Stimulated activated CD4-positive, alpha-beta T cell treated with anti-CD3 and anti-CD28 coated beads, Interleukin-1b, Interleukin-23, amount 100 ng/mL, for 1 hour (primary cell): ENCODE measurements at places on chromosomes 6 and 20.

DNA sequence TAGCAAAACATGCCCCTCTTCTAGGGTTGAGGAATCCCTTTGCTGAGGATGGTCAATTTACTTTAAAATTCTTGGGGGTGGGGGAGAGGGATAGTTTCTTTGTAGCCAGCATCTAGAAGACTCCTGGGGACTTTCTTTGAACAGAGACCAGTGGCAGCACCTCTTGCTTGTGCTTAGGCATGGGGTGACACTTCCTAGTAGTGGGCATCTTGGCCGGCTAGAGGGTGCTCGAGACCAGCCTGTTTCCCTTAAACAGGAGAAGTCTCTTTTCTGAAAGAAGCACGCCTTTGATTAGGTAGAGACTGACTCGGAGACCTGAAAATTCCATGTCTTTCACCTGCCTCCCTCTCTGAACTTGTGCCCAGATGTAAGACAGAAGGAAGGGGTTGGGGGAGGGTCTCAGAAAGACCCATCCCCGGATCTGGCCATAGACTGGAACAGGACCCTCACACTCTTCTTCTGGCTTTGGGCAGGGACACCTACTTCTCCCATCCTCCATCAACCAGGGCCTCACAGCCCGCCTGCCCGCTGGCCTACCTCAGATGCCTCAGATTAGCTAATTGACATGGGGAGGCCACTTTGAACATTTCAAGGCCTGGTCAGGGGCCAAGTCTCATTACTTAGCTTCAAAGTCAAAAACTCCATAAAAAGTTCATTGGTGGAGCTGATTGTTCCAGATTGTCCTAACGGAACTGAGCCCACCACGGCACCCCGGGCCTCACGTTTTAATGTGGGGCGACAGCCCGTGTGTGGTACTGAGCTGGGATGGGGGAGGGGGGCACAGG is 172.2 kb downstream of the CDC5L start:
- DNase-seq = no peak

DNA sequence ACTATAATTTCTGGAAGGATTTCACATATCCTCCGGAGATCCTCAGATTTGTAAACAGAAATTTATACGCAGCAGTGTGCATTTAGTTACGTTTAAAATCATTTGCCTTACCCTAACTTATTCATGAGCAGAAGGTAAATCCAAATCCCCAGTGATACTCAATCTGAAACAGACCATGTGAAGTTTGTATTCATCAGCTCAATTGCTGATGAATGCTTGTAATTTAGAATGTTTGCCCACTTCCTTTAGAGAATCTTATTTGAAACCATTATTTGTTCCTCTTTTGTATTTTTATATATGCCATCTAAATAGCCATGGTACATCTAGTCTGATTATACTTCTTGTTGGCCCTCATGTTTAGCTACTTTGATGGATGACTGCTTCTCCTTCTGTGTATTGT is 15.4 kb downstream of the TAAR1 start:
- no peak for DNase-seq

DNA sequence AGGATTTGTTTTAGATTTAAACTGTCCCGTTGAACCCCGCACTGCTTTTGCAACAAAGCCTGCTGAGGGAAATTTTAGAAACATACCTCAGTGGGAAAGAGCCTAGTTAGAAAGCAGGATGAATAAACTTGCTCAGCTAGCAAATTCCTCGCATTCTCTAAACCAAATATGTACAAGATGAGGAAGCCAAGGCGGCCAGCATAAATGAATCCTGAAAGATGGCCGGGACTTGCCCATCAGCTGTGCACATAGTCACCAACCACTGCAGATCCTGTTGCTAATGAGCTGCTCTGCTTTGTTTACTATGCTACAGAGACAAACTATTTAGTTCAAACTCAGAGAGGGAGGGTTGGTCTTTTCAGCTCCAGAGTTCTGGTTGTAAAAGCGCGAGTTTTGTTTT is 49.0 kb downstream of the TMEM170B start:
- DNase-seq = no peak

GRCh38 chr20:58666702-58667101 is 15.6 kb downstream of the STX16 start:
- DNase-seq = no peak

GRCh38 chr6:142530566-142530965 is 228.8 kb downstream of the ADGRG6 start:
- no peak for DNase-seq

DNA sequence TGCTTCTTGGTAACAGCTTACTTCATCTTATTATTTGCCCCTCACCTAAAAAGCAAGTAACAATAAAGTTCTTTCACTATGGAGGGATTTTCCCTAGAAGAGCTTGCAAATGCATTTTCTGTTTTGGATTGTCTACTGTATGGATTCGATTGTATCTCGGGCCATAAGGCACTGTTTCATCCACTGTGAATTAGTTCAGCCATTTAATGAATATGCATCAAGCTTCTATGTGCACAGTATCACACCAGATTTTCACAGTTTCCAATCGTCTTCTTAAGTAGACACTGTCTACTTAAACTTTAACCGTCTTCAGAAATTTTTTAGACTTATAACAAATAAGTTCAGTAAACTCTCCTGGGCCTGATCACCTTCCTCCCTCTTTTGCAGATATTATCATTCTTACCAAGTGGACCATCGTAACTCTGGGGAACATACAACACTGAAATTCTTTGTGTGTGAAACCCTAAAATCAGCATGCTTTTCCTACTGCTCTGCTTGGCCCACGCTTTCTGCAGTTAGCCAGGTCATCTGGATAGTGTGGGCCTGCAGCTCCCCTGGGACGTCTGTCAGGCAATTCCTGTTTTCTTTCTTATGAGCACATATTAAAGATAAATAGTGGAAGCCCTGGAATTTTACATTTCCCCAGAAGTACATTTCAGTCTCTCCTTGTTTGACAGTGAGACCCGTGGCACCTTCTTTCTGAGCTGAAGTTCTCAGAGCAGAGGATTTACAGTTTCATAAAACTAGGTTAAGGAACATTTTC is 136.5 kb upstream of the PDE10A start:
- DNase-seq = no peak

GRCh38 chr6:38091613-38092012 is 272.1 kb downstream of the ZFAND3 start:
- no peak for DNase-seq

- no peak for DNase-seq
These were observed 21.2 kb upstream of the CCDC167 start for GRCh38 chr6:37520926-37521325.

- no peak for DNase-seq
These were observed 21.2 kb downstream of the MYLIP start for GRCh38 chr6:16150098-16150497.

- no peak for DNase-seq
These were observed 143.2 kb upstream of the SNX9 start for GRCh38 chr6:157679605-157680580.

- DNase-seq = no peak
These were observed 14.5 kb upstream of the COL12A1 start for GRCh38 chr6:75220357-75220756.

DNA sequence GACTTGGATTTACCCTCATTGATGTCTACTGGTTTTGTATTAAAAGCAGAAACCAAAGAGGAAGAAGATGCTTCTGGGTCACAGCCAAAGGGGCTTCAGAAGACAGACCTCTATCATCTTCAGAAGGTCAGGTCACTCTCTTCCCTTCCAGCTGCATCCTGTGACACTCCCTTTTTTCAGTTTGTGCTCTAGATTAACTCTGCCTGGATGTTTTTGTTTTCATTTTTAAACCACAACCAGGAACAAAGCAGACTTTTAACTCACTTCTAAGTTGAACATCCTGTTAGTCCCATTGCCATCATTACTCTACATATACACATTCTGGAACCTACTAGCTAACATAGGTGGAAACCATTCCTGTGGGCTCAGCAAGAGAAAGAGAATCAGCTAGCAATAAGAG is 45.2 kb downstream of the AKIRIN2 start:
- DNase-seq = no peak

DNA sequence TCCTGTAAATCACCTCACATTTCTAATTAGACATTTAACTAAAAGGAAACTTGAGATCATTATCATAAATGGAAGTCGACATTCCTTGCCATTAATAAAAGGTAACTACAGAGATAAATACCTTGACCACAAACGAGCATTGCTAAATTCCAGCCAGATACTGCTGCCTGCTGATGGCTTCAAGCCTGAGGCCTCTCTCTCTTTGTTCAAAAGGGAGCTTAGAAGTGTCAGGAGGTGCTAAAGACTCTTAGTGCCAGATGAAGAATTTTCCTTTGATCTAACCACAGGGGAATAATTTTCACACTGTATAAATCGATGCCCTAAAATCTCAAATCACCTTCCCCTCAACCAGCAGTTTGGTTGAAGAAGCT is 248.2 kb upstream of the PMEPA1 start:
- no peak for DNase-seq

- DNase-seq = no peak
These were observed 63.1 kb downstream of the SLX4IP start for GRCh38 chr20:10498200-10498599.

GRCh38 chr6:116365743-116366142 is 5.0 kb upstream of the DSE start:
- DNase-seq = no peak

GRCh38 chr6:111480988-111481822 is 1.8 kb downstream of the REV3L start:
- no peak for DNase-seq

GRCh38 chr20:3250091-3250504 is 11.1 kb upstream of the SLC4A11 start:
- DNase-seq = no peak

DNA sequence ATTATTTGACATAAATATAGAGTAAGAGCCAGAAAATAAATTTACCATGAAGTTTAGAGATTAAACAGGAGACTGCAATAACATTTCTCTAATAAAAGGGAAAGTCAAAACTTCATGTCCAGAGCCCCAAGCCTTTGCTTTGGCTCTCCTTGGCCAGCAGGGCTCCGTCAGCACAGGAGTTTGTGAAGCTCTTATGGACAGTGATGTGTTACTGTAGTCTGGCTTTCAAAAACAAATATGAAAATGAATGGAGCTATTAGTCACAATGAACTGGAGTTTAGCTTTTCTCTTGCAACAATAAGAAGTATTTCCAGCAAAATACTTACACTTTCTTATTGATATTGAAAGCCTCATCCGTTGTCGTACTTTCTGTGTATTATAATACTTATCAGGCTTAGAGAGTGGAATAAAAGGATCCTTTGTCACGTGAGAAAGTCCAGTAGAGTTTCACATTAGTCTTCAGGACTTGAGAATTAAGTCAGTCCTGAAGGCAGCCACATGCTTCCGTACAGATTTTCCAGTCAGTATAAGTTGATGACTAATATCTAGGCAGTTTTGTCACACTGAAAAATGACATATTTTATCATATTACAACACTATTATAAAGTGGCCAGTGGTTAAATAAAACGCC is 117.0 kb upstream of the PRL start:
- DNase-seq = no peak

GRCh38 chr20:17771206-17772004 is 71.6 kb downstream of the BANF2 start:
- DNase-seq = no peak

GRCh38 chr6:42295677-42296076 is 78.0 kb upstream of the MRPS10 start:
- no peak for DNase-seq

DNA sequence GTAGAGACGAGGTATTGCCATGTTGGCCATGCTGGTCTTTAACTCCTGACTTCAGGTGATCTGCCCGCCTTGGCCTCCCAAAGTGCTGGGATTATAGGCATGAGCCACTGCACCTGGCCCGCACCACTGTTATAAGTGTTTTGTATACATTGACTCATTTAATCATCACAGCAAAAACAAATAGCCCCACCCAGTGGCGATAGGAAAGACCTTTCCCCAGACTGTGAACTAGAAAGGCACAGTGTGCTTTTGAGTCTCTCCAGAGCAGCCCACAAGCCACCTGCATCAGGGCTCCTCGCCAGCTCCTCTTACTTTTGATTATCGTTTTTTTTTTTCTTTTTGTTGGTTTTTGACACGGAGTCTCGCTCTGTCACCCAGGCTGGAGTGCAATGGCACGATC is 27.9 kb upstream of the ZFP64 start:
- DNase-seq = no peak

DNA sequence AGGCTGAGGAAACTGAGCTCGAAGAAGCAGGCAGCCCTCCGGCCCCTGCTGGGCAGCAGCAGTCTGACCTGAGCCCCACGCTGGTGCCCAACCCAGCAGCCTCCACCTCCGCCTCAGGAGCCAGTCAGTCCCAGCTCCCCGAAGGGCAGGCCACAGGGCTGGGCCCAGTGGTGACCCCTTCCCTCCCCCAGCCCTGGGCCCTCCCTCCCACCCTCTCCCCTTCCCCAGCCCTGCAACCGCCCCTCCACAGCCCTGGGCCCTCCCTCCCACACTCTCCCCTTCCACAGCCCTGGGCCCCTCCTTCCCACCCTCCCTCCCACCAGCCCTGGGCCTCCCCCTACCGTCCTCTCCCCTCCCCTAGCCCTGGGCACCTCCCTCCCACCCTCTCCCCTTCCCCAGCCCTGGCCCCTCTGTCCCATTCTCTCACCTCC is 115.0 kb downstream of the TAF4 start:
- DNase-seq = no peak

DNA sequence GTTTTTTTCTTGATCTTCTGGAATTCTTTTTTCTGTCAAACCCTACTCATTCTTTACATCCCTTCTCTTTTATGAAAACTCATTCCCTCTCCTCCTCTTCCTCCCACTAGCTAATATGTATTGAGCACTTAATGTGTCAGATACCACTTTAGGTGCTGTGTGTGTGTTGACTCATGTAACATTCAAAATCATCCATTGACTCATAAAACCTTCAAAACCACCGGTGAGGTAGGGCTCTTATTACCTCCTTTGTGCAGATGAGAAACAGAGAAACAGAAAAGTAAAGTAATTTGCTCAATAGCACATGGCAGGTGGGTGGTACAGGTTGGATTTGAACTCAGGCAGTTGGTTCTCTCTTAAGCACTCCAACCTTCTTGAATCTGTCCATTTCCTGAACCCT is 136.3 kb upstream of the NEDD9 start:
- DNase-seq = no peak

DNA sequence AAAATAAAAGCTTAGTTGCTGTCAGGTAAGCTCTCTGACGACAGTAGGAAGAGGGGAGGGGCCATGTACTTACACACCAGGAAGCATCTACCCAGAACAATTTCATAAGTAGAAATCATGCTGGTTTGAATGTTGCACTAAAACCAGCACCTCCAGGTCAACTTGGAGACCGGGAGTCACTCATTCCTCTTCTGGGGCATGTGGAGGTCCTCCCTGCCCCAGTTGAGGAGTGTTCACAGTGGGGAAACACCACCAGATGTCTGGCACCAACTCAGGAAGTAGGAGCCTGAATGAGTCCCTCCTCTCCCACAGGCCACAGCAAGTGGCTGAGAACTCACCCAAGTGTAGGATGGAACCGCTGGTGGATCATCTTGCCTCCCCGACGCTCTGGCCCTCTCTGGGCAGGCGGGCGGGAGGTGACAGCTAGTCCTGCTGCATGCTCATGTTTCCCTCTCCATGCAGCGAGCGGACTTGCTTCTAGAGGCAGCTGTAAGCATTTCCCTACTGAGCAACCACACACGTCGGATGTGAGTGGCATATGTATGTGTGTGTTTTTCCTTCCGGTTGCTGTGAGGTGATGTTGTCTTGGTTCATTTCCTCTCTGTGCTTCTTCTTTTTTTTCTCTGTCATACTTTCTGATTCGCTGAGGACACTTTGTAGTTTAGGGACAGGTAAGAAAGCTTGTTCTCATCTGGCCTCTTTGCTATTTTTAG is 149.5 kb upstream of the NEDD9 start:
- no peak for DNase-seq

GRCh38 chr6:41755895-41756294 is 8.7 kb upstream of the PGC start:
- no peak for DNase-seq
